Stimulated activated CD8-positive, alpha-beta memory T cell treated with anti-CD3 and anti-CD28 coated beads, Interleukin-2, amount 100 ng/mL, for 48 hours (primary cell): ENCODE measurements at places on chromosomes 7 and 10.
A peak's percentile ranks its signal among the peaks of the same experiment; 100 is the strongest.

DNA sequence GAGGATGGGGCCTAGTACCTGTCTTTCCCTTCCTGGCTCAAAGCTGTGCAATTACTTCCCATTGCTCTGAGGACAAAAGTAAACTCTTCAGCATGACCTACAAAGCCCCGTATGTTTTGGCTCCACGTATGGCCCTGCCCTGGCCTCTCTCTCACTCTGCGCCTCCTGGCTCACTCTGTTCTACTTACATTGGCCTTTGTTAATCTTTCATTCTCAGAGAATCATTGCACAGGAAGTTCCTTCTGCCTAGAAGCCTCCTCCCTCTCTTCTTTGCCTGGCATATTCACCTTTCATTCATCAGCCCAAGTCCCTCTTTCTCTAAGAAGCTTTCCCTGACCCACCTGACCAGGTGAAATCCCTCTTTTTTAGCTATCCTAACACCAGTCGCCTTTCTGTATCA is 23.9 kb downstream of the LIPM start:
- DNase-seq, result no peak

DNA sequence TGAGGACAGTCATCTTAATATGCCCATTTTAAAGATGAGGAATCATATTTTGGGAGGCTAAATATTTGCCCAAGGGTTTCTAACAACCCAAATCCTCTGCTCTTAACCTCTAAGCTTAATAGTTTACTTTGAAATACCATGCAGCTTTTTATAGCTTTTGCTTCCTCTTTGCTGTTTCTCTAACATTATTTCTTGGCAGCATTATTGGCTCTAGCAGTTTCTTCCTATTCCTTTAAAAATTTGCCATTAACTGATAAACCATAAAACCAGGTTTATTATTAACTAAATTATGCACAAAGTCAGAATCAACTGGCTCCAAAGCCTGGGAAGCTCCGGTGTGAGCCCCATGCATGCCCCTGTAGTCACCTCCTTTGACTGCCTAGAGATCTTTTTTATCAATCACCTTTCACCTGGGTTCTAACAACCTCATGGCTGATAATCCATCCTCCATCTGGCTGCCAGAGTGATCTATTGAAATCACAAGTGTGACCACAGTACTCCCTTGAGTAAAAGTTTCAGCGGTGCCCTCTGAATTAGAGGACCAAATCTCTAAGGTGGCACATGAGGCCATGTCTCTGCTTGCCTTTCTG is 62.4 kb downstream of the ITGB8 start:
- DNase-seq, result no peak

- DNase-seq, result no peak
Observed at GRCh38 chr7:105022458-105022857, 8.5 kb downstream of the KMT2E start.

DNA sequence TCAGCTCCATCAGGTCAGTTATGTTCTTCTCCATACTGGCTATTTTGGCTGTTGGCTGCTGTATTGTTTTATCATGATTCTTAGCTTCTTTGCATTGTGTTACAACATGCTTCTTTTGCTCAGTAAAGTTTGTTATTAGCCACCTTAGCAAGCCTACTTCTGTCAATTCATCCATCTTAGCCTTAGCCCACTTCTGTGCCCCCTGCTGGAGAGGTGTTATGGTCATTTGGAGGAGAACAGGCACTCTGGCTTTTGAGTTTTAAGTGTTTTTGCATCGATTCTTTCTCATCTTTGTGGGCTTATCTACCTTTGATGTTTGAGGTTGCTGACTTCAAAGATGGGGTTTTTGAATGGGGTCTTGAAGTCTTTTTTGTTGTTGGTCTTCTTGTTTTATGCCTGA is 204.6 kb upstream of the FOXP2 start:
- DNase-seq, result no peak

DNA sequence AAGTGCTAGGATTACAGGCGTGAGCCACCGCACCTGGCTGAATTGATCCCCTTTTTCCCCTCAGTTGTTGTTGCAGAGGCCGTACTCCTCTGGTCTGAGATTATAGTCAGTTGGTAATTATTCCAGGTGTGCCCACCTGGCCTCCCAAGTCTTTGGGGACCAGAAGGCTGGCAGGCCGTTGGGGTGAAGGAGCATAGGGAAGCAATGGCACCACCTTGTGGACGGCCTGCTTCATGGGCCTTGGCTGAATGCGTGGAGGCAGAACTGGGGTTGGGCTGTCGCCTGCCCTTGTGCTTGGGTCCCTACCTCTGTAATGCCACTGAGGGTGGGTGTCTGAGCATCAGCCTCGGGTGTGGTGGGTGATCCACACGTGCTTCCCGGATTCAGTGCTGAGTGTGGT is 125.7 kb downstream of the RGS10 start:
- peak; percentile 55 for DNase-seq

DNA sequence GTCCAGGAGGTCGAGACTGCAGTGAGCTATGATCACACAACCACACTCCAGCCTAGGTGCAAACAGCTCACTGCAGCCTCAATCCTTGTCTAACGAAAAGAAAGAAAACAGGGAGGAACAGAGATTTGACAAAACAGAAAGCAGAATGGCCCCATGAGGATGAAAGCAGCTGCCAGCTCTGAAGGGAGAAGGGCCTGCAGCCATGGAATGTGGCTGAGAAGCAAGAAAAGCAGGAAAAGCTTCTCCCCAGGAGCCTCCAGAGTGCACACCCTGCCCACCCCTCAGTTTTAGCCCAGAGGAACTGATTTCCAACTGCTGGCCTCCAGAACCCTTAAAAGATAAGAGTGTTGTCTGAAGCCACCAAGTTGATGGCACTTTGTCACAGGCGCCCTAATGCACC is 13.0 kb downstream of the ESYT2 start:
- DNase-seq, result no peak

DNA sequence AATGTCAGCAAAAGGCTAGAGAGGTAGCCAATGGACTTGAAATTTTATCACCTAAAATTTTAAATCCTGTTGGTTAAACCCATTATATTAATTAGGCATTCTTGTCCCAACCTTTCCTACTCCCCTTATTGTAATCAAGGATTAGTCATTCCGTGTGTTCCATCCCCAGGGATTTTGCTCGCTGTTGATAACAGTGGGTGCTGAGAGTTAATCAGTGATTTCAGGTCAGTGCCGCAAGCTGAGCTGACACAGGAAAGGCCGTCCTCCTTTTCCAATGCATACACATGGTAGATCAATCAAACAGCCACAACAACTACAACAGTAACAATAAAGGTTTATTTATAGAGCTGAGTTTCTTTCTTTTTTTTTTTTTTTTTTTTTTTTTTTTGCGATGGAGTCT is 271.4 kb downstream of the ACTR3B start:
- no peak for DNase-seq
